ENCODE measurements at places on chromosomes 2 and 18.
A peak's percentile ranks its signal among the peaks of the same experiment; 100 is the strongest.

DNA sequence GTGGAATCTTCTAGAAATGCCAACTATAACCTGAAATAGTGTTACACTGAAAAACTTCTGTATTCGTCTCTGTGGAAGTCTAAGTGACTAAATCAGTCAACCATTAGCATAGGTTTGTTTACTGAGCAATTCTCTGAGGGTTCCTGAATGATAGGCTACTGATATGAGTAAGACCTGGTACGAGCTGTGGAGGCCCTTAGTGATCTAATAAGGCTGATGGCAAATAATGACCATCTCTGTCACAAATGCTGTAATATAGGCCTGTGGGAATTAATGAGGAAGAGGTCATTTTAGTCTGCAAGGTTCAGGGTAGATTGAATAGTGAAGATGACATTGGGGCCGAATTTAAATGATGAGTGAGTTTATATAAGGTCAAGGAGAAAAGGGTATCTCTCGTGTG, 82.5 kb downstream of the MGAT5 start:
- DNase-seq: no peak

- peak; percentile 8 for DNase-seq
Observed at GRCh38 chr2:142865924-142866323, 11.5 kb upstream of the KYNU start.

DNA sequence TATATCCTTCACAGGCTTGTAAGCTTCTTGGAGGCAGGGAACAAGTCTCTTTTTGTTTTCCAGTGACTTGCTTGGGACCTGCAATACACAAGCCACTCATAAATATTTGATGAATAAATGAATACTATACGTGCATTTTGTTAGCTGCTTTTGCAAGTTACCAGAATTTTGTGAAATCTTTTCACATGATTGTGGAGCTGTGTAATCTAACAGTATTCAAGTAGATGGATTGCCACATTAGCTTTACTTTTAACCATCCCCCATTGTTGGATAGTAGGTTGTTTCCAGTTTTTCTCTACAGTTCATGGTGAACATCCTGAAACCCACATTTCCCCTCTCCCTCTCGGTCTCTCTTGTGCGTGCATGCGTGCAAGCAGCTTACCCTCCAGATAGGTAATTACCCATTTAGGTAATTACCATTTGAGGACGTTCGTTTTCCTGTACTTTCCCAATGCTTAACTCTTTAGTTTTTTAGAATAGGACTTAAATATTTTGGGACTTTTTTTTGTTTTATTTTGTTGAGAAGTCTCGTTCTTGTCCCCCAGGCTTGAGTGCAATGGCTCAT, 12.5 kb downstream of the ZNF407 start:
- DNase-seq: no peak

DNA sequence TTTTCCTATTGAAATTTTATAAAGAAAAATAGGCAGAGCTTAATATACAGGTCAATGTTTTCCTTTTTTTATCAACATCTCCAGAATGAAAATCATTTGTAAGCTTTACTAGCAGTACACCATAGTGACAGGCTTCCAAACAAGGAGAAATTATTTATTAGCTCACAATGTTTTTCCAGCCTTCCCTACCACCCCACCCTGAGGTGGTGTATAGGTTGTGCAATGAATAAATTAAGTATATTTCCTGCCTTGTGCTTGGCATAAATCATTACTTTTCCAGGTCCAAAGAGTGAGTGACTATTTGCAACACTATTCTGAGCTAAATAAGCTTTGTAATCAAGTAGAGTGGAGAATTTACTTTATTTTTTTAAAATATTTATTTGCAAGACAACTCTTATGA, 876.2 kb upstream of the POU3F3 start:
- no peak for DNase-seq

- DNase-seq: no peak
Observed at GRCh38 chr2:36356990-36357846, 1.6 kb downstream of the CRIM1 start.

DNA sequence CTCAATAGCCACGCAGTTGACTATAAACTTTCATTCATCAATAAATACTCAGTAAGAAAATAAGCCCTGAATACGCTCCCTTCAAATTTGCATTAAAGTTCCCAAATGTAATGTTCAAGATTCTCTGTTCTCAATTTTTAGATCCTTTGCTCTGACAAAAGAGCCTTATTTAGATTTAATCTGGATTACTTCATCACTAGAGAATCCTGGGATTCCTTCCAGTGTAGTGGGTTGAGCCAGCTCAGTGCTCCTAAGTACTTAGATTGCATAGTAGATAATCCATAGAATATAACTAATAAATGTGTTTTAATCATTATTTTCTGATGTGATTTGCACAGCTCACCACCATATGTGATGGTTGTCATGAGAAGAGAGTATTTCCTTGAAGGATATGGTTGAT, 1286.2 kb downstream of the SUCLG1 start:
- no peak for DNase-seq

DNA sequence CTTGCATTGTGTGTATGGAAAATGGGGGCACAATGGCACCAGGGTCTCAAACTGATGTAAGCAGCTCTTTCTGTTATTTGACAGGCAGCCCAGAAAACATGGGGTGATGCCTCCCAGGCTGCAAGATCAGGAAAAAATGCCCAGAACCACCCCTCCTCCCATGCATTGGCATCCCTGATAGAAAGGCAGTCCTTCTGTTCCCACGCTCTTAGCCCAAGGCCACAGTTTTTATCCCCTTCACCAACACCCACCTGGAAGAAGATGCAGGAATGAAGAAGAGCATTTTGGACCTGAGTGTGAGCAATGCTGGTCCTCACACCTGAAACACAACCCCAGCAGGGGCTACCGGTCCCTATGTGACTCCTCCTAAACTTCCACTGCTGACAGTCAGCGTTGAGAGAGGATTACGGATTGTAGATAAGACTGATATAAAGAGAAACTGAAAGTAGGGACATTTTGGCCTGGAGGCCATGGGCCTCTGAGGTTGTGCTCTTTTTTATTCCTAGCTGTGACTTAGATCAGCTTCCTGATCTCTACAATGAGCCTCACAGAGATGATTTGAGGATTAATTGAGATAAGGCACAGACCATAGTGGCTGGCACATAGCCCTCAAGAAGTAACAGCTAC, 386.0 kb upstream of the ATP5MC3 start:
- DNase-seq: no peak

DNA sequence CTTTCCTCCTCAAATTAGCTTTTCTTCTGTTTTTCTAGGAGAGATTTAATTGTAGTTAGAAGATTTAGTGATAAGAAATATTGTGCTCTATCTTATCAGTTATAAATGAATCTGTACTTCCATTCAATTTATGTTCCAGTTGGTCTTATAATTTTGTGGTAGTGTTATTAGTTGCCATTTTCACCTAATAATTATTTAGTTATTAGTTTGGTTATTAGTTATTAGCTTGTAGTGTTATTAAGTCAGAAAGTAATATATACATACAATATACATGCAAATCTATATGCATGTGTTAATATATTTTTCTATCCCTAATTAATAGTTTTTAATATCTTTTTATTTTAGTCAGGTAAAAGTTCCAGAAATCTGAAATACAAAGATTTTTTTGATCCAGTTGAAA, 3.2 kb downstream of the MPHOSPH10 start:
- no peak for DNase-seq

- no peak for DNase-seq
Observed at GRCh38 chr2:9907402-9907801, 44.1 kb upstream of the GRHL1 start.

DNA sequence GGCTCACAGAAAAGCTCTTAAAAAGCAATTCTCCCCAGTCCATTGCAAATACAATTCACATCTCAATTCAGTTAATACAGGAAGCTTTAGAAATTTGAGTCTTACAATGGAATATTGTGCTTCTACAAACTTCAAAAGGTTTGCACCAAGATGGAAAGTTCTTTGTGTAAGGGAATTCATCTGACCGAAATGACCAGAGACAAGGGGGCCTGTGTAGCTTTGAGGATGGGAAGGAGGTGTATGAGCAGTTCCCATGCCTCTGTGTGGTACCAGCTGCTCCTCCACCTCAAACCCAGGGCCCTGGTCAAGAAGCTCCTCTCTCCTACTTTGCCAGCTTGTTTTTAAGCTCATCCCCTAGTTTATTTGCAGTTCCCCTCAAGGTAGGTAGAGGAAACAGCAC, 312.8 kb upstream of the PKDCC start:
- no peak for DNase-seq

- no peak for DNase-seq
Observed at GRCh38 chr2:201057715-201058248, 13.7 kb downstream of the HYCC2 start.

DNA sequence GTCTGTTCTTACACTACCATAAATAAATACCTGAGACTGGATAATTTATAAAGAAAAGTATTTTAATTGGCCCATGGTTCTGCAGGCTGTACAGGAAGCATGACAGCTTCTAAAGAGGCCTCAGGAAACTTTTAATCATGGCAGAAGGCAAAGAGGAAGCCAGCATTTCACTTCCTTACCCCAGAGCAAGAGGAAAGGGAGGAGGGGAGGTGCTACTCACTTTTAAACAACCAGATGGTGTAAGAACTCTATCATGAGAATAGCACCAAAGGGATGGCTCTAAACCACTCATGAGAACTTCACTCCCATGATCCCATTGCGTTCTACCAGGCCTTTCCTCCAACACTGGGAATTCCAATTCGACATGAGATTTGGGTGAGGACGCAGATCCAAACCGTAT, 344.4 kb upstream of the SLC39A10 start:
- no peak for DNase-seq

DNA sequence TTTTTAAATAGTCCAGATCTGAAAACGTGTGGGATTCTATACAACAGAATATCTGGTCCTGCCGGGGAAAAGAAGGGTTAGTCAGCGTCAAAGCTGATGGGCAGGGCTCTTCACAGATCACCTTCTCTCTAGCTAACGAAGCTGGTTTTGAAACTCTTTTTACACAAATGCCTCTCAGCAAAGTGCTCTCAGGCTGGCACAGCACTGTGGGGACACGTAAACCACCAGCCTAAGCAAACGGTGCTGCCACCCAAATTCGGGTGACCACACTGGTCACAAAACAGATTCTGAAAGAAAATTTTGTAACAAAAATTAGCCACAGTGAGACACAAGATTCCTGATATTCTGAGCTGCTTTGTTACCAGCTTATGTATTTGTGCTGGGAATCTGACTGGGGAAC, 53.1 kb upstream of the ARL5A start:
- DNase-seq: no peak

GRCh38 chr2:60334610-60335009, 218.8 kb downstream of the BCL11A start:
- no peak for DNase-seq

DNA sequence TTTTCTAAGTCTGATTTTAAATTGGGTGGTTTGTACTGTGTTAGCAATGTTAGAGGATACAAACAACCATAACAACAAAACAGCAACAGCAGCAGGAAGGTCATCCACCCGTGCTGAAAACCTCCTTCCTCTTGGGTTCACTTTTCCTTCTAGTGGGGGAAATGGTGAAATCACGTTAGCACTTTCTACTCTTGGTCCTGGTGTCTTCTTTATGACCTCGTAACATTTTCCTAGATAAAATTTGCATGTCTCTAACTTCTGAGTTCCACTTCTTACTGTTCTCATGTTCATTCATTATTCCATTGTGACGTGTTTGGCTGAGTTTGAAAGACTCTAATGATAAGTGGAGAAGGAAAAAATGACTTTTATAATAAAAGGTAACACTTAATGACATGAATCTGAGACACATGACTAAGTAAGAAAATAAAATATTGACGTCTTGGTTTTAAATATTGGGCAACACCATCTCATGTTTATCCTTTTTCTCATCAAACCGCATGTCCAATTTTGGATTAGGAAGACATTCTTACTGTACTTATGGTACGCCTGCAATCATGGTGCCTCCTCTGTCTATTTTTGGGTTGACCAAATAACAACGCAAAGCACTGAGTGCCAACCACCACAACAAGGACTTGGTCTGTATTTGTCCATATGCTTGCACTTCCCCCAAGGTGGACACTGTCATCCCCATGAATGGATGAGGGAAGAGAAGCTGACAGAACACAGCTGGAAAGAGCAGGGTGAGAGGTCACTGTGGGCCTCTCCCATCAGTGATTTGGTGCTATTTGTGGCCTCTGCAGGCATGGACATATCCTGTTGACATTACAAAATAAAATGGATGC, 25.7 kb upstream of the IL1R1 start:
- no peak for DNase-seq

- no peak for DNase-seq
Observed at GRCh38 chr2:232482301-232483238, 5.1 kb downstream of the ECEL1 start.

DNA sequence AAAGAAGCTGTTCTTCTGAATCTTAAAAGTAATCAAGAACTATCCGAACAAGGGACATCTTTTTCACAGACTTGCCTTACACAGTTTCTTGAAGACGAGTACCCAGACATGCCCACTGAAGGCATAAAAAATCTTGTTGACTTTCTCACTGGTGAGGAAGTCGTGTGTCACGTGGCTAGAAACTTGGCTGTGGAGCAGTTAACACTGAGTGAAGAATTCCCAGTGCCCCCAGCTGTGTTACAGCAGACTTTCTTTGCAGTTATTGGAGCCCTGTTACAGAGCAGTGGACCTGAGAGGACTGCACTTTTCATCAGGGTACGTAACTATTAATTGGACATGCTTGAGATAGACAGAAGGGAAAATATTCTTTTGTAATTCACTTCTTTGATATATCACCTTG, 2.4 kb downstream of the MRPL44 start:
- no peak for DNase-seq

DNA sequence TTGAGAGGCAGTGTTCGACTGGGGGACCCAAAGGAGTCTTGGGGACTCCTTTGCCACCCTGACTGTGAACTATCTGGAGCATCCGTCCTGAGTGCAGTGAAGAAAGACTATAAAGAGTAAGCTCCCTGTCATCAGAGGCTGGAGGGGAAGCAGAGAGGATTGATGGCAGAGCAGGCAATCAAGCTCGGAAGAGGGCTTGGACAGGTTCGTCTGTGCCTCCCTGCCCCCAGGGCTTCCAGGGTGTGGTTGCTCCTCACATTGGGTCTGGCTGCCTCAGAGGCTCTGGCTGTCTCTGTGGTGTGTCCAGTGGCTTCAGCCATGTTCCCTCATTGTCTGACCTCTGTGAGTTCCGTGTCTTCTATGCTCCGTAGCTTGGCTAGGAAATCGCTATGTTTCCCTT, 13.8 kb upstream of the EN1 start:
- DNase-seq: no peak

- DNase-seq: no peak
Observed at GRCh38 chr2:211435331-211435730, 878.9 kb downstream of the CPS1 start.

GRCh38 chr2:239719791-239720360, 305.3 kb downstream of the NDUFA10 start:
- DNase-seq: no peak

GRCh38 chr2:103010306-103010705, 248.5 kb downstream of the TMEM182 start:
- DNase-seq: no peak

DNA sequence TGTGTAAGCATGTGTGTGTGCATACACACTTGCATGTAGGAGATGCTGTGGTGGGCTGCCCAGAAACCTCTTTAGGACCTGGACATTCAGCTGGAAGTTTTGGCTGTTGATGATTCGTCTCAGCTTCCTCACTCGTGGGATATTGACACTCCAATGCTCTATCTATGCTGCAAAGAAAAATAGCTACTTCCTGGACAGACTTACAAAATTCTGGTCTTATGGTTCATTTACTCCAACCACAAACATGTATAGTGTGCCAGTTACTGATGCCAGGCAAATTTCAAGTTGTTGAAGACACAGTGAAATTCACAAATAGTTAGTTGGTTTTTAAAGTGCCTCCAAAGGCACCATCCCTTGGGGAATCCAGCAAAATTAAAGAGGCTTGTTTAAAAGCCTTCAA, 882.6 kb downstream of the CPS1 start:
- no peak for DNase-seq

GRCh38 chr2:118056165-118056534, 32.1 kb upstream of the INSIG2 start:
- peak; percentile 7 for DNase-seq
